Stimulated activated CD4-positive, alpha-beta T cell treated with anti-CD3 and anti-CD28 coated beads, Interleukin-1b, Interleukin-23, amount 100 ng/mL, for 1 hour (primary cell): ENCODE measurements at places on chromosomes 2 and 18.

- DNase-seq = no peak
Measured at GRCh38 chr18:3919396-3920061, 469.6 kb downstream of the TGIF1 start.

DNA sequence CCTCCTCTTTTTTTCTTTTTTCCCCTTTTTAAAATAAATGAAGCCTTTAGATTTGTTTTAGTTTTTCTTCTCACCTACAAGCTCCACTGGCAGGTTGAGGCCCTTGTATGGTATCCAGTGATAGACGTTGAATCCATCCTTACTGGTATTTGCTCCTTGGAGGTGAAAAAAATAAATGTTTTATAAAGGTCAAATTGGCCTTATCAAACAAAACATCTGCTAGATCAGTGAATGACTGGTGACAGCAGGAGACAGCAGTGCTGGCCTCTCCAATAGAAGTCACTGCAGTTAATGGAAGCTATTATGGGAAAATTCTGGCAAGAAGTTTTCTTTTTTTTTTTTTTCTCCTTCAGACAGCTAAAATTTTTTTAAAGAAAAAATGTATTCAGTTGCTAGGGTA, 12.6 kb upstream of the SP9 start:
- no peak for DNase-seq

DNA sequence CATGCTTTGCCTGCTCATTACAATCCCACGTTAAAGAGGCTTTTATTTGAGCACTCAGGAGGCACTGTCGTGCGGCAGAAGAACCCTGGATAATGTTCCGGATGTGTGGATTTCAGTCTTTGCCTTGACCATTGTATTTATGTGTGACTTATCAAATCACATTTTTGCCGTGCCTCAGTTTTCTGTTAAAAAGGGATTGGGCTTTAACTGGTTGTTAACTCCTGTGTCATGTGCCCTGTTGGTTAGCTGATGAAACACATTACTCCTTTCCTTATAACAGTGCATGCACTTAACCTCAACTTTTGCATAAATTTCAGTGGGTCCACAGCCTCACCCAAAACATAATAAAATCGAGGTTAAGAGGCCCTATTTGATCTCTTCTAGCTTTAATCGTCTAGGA, 52.7 kb downstream of the NAB1 start:
- no peak for DNase-seq

GRCh38 chr2:127455566-127456493, 37.6 kb downstream of the PROC start:
- no peak for DNase-seq

DNA sequence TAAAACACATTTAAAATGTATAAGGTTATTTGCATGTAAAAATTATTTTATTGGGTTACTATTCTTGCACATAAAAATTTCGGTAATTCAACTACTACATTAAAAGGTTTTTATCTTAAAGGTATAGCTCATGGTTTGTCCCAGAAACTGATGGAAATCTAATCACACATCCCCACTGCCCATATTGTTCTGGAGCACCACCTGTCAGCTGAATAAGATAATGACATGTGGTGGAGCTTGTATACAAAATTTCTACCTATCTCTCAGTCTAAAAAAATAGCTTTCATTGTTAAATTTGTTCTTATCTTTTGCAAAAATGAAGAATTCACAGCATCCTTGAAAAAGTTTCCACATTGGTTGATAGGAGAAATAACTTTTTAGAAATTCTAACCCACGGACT, 18.3 kb downstream of the ERBB4 start:
- DNase-seq = no peak

- no peak for DNase-seq
Measured at GRCh38 chr2:238024986-238025385, 35.8 kb upstream of the SCLY start.
